T-helper 2 cell (primary cell): ENCODE measurements at places on chromosomes 5 and 9.

GRCh38 chr5:162473041-162473714, 405.6 kb downstream of the GABRG2 start:
- no peak for DNase-seq

DNA sequence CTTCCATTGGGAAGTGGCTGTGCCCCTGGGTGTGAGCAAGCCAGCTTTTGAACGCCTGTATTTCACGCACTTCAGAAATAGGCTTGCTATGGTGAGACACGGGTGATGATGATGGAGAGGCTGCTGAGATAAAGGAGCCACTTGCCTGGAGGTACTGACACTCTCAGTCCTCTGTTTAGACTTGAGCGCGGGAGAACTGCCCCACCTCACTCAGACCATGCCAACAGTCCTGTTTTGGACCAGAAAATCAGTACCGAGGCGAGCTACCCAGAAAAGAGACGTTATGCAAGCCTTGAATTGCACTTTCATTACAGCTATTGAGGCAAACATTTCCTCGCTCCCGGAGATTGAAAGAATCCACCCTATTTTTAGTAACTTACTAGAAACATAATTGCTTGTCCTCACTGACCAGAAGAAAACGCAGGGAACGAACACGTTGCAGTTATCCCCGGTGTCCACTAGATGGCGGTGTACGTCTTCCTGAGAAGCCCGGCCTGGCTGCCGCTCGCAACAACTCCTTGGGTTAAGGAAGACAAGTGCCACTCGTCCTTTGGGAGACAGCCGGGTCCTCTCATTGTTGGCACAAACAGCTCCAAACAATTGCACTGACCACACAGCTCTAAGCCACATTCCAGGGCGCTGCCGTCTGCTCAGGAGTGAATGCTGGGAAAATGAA, 142.4 kb downstream of the PSAT1 start:
- peak; percentile 61 for DNase-seq

DNA sequence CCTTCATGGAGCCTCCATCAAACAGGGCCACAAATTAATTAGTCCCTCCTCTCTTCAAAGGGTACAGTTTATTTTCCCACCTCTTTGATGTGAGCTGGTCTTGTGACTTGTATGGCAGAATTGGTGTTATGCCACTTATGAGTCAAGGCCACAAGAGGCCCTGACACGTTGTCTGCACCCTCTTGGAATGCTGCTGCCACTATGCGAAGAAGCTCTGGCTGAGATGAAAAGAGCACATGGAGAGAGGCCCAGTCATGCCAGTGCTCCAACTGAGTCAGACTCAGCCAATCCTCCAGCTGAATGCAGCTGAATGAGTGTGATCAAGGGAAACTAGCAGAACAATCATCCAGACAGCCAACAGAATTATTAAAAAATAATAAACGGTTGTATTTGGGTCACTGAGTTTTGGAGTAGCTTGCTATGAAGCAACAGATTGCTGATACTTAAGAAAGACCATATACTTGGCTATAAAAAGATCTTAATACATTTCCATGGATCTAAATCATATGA, 128.3 kb downstream of the MARCHF11 start:
- no peak for DNase-seq

DNA sequence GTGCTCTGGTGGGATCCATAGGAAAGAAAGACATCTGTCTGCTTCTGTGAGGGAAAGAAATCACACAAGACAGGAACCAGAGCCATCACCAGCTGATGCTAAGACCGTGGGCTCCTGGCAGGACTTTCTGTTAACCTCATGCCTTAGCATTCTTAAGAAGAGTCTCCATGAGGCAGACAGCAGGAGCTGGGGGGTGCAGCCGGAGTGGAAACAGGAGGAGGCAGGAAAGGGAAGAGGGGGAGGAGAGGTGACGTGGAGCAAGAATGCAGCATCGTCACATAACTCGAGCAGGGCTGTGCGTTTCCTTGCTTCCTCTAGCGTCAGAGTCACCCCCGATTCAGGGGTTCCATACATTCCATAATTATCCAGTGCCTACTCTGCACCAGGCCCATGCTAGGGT, 53.6 kb downstream of the ERGIC1 start:
- DNase-seq, result no peak

GRCh38 chr9:81092057-81092456, 597.3 kb downstream of the TLE1 start:
- no peak for DNase-seq

DNA sequence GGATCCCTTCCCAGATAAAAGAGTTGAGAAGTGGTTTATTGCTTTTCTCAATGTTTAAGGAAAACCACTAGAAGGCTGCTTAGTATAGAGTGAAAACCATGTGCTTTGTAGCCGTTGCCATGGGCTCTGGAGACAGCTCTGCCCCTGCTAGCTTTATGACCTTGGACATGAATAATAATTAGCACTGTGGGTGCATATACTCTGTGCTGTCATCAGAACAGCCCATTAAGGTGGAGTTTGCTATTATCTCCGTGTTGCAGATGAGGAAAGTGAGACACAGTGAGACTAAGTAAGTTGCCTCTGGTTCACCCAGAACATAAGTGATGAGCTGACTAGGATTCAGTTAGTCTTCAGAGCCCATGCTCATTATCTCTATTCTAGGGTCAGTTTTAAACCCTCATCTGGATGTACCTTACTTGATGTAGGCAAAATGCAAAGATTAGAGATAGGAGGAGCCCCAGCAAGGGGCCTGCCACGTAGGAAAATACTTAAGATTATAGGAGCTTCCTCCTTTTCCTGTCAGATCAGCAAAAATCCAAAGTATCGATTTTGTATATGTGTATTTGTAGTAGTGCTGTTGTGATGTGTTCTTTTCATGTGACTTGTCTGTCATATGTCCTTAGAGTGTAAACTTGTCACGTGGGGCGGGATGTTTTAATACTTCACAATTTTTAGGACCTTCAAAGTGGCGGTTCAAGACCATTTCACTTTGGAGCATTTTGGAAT, 102.5 kb downstream of the TLE4 start:
- DNase-seq, result no peak

GRCh38 chr9:70411121-70411929, 3.1 kb downstream of the KLF9 start:
- no peak for DNase-seq

DNA sequence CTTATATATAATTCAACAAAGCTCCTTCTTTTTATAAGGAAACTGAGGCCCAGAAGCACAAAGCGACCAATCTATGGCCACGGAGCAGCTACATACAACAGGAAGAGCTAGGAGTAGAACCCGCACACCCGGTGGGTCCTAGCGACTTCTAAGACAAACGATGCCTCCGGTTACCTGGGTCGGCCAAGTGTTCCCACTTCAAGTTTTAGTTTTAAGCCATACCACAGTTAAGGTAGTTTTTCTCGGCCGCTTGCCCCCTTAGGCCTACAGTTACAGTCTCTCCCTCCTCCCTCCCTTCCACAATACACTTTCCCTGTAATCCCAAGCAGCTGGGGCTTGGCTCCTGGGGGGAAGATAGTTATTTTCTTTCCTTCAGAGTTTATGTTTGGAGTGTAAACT, 533 bp downstream of the SREK1IP1 start:
- DNase-seq, result no peak

GRCh38 chr5:39220280-39221030, 1.1 kb upstream of the FYB1 start:
- DNase-seq, result no peak
